ENCODE measurements at places on chromosomes 2 and 18.

GRCh38 chr18:38557006-38557405 is 991.4 kb upstream of the CELF4 start:
- DNase-seq = no peak

DNA sequence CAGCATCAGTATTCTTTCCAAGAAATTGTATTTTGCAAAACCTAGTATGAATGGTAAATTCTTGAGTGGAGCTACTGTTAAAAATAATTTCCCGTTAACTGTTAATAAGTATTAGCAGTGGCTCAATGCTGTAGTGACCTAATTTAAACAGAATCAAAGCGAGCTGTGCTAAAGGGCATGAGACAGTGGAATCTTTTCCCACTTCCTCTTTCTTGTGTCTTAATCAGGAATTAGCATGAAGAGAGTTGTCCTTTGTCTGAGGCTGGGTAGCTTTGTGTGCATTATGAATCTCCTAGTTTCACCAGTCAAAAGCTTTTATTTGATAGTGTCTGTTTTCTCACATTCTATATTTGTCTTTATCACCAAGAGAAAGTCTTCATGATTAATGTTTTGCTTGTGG is 298.8 kb upstream of the GCFC2 start:
- no peak for DNase-seq

DNA sequence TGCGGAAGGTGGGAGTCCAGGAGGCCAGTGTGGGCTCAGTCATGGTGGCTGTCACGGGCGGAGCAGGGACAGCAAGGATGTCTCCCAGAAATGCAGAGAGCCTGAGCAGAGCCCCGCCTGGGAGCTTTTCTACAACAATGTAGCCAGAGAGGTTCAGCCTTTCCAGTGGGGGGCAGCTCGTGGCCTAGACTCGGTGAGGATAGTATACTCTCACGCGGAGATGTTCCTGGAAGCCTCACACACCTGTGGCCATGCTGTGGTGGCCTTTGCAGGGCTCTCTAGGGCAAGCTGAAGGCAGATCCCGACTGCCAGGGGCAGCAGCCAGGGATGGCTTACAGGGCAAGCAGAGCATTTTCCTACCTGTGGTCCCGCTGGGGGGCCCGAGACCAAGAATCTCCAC is 244.1 kb downstream of the LDLRAD4 start:
- no peak for DNase-seq

GRCh38 chr2:161825429-161825828 is 201.2 kb downstream of the SLC4A10 start:
- no peak for DNase-seq

- DNase-seq = no peak
Observed at GRCh38 chr2:232973011-232973735, 39.9 kb downstream of the NGEF start.

GRCh38 chr2:129748653-129749052 is 230.8 kb upstream of the RAB6C start:
- no peak for DNase-seq

DNA sequence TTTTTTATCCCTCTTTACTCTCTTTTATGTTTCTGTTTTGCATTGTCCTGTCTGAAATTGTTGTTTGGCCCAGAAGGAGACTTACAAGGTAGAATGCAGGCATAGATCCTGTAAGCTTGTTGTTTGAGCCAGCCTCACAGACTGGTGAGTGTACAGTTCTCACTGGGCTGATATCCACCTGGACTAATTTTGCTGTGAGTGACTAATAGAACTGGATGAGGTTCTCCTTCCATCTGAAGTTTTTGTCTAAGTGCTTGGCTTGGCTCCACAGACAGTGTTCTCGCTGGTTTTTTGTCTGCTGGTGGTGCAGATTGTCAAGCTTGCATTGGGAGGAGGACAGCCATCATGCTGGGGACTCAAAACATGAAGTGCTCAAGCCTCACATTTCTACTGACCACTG is 495.7 kb downstream of the TSN start:
- DNase-seq = no peak

- no peak for DNase-seq
Observed at GRCh38 chr2:238080518-238080917, 19.6 kb upstream of the ESPNL start.

DNA sequence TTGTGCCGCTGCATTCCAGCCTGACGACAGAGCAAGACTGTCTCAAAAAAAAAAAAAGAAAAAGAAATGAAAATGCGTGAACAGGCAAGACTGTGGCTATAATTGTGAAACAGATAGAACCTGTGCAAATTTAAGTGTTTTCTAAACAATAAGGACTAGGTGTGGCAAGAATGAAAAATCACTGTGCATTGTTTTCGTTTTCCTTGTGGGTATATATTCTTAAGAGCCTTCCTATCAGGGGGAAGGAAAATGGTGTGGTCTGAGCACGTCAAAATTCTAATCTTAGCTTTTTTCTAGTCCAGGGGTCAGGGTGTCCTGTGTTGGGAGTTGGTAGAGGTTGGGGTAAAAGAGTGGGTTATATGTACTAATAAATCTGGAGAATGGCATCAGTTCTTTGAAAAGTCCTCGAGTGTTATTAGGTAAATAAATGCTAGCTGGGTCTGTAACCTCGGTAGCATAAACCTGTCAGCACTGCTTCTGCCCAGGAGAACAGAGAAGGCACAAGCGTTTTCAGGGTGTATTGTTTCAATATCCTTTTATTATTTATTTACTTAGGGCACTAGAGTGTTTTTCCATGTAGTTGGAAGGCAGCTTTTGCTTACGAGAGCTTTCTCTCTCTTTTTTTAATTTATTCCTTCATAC is 11.6 kb downstream of the ATP6V1C2 start:
- no peak for DNase-seq

- DNase-seq = no peak
Observed at GRCh38 chr18:3391704-3392466, 58.1 kb upstream of the TGIF1 start.

GRCh38 chr2:190822043-190822442 is 58.6 kb upstream of the GLS start:
- no peak for DNase-seq

DNA sequence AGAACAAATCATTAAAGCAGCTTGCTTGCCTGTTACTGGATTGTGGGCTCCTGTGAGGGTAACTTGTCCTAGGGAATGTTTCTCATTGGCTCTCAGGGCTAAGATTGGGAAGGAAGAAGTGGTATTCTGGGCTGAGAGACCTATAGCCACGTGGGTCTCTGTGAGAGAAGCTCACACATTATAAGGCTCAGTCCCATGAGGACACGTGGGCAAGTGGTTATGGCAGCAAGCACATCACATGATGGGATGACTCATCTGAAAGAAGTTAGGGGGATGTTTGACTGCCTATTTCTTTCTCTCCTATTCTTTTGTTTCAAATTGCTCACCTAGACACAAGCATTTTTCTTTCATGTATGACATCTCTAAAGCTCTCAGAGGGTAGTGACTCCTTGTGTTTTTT is 418.0 kb upstream of the ST6GAL2 start:
- DNase-seq = no peak

DNA sequence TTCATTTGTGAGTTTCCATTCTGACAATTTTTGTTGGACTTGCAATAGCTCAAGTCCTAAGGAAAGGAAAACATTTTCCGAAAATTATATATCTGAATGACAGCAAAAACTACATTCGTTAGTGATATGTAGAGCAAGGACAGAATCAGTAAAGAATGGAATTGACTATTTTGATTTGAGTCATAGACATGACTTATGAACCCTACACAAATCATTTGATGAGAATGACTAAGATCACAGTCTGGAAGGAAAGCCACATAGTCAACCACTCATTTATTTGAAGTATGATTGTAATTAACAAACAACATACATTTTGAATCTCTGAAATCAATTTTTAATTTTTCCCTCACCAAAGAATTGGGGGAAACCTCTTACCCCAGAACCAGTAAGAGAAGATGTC is 231.6 kb upstream of the CRIM1 start:
- DNase-seq = no peak

DNA sequence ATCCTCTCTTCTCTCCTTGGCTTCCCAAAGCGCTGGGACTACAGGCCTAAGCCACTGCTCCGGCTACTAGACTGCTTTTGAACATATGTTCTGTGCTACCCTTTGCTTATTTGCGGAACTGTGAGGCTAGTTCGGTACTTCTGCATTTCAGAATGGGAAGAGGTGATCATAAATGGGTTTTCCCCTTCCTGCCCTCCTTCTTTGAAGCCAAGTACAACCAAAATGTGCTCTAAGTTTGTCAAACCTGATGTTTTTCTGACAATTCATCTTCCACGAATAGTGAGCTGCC is 1.7 kb upstream of the ESCO1 start:
- no peak for DNase-seq

DNA sequence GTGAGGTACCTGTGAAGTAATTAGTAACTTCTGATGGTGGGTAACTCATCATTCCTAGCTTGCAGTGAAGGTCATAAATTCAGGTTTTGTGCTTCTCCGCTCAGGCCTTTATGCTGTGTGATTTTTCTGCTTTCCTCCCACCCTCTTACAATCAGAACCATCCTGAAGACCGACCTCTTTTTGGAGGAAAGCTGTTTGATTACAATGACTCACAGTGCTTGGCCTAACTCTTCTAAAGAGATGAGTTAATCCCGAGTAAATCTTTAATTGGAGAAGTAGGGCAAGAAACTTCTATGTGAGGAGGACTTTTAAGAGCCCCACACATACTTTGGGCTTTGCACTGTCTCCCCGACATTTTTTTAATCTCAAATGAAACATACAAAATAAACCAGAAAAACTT is 53.1 kb downstream of the TTC27 start:
- no peak for DNase-seq

DNA sequence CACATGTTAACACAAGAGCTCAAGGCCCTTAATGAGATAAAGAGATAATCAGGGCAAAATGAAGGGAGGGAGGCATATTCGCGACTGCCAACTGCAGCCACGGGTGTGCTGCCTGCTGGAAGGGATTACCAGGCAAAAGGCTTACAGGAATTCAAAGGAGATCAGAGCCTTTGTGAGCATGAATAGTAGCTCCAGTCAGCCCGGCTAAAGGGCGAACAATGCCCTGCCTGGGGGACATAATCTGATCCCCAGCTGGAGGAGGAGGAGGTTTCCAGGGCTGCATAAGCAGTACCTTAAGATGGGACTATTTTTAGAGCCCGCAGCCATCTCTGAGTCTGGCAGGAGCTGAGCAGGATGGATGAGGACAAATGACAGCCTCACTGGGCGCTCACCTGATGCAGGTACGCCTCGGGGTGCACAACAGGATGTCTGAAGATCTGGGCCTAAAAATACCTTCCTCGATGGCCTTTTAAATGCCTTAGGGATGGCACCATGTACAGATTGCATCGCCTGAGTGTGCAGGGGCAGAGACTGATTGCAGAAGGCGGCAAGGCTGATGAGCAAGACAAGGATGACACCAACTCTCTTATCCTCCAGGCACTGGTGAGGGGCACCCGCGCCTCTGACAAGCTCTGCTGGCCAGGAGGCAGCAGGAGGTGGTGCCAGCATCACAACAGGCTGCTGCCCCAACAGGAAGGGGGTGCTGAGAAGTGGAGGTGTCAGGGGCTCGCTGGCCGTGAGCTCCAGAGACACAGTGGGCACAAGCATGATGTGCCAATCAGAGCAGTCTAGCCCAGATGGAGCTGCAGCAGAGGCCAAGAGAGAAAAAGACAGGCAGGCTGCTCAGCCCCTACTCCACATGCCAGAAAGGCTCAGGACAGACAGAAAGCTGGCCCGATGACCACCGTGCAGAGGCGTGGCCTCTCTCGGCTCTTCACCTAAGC is 111.4 kb downstream of the EIPR1 start:
- DNase-seq = no peak

- DNase-seq = no peak
Observed at GRCh38 chr2:25460261-25460905, 118.7 kb upstream of the DNMT3A start.

GRCh38 chr18:56307354-56308170 is 330.8 kb downstream of the TXNL1 start:
- no peak for DNase-seq

GRCh38 chr2:101843048-101843447 is 145.5 kb downstream of the MAP4K4 start:
- DNase-seq = no peak

- DNase-seq = no peak
Observed at GRCh38 chr2:8997108-8997507, 6.4 kb downstream of the MBOAT2 start.

DNA sequence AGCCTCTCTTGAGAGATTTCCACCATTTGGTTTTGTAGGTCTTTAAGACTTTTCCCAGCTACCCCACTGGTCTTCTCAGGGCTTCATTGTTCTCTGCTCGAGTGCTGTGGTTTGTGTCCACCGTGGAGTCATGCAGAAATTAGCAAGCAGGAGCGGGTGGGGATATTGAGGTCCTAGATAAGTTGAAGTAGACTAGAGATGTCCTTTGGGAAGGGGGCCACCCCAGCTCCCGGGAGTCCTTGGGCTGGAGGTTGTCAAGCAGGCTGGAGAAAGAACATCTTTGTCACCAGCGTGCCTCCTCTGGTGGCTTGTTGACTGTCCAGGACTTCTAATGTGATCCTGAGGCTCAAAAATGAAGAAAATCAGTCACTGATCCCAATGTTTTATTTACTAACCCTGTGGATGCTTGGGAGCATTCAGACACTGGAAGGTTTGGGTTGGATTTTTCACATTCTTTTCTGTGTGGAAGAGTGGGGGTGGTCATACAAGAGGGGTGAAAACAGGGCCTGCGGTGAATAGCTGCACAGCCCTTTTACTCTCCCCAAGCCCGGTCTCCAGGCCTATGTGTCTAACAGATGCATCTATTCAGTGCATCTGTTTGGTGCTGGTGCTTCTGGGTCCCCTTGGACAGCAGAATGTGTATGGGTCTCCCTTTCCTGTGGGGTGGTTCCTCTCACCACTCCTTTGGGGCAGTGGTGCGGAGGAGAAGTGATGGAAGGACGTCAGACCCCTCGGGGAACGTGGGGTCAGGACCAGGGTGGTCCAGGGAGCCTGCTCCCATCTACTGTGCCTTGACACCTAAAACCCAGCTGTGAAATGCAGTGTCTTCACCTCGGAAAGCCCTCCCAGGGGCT is 208.1 kb downstream of the KLHL29 start:
- no peak for DNase-seq

All from activated CD8-positive, alpha-beta memory T cell treated with anti-CD3 and anti-CD28 coated beads for 1 hour (primary cell).